T-helper 2 cell (primary cell): ENCODE measurements at places on chromosomes 4 and X.

GRCh38 chrX:105876658-105877057 is 54.3 kb downstream of the NRK start:
- DNase-seq, result no peak

DNA sequence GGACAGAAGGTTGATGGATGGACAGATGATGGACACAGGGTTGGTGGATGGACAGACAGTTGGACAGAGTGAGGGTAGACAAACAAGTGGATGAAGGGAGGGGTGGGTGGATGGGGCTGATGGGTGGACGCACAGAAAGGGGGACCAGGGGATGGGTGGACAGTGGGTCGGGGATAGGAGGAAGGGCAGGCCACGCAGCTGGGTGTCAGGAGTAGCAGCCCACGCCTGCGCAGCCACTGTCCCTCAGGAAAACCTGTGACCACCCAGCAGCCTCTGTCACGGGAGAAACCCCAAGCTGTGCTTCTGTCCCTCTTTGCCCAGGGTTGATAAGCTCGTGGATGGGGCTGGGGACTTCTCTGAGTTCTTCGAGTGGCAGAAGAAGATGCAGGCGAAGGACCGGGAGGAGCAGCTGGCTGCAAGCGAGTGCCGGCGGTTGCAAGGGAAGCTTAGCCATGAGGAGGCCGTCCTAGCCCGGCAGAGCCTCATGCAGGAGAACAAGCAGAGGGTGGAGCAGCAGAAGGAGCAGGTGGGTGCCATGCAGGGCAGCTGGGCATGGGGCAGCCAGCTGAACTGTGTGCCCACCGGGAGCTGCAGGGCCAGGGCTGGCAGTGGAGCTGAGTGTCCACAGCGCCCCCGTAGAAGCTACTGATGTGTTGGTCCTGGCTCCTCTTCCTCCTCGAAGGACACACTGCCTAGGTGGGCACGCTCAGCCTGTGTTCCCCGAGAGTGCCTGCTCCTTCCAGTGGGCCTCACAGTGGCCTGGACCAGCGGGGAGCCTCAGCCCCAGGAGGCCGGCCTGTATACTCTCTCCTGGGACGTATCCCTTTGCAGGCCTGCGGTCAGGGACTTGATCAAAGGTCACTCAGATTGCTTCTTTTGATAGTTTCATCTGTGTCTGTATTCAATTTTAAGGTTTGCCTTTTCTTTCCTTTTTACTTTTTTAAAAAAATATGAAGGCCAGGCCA is 16.8 kb upstream of the RNF4 start:
- DNase-seq, result no peak

GRCh38 chrX:99073551-99073950 is 1336.5 kb downstream of the PCDH19 start:
- DNase-seq, result no peak

DNA sequence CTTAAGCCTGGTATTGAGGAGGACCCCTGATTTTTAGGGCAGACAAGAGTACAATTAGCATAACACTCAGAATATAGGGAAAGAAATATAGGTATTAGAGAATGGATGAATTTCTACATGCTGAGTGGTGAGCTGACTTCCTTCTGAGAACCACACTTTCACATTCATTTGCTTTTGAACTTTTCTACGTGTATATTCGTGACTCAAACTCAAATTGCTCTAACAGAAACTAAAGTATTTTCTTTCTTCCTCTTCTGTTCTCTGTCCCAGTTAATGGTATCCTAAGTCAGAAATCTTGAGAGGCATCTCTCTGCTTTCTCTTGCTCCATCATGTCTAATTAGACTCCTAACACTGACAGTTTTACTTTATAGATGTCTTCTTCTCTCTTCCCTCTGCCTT is 103.2 kb upstream of the CITED1 start:
- no peak for DNase-seq

DNA sequence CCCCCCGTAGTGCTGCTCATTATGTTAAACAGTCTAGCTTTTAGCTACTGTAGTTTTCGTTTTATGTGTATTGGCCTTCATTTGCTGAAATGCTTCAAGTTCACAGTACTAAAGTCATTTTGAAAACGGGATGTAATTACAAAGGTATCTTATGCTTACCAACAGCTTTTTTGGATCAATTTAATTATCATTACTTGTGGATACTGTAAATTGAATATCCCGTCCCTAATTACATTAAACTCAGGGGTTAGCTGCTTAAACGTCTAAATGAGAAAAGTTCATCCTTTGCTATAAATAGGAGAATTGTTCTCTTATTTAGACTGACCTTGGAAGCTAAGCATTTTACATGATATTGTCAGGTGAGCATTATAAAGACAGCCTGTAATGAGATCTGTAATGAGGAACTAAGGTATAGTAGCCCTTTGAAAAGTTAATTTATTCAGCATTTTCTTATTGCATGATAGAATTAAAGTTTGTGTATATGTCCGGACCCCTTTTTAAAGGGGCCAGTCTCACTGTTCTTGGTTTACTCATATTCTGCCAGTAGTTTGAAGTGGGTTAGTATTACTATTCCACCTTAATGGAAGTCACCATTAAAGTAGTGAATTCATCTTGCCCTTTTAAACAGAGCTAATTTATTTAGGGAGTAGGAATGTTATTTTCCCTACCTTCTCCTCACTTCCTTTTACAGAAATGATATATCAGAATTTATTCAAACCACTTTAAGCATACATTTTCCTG is 252.6 kb downstream of the TENM3 start:
- no peak for DNase-seq

GRCh38 chr4:173334891-173335752 is 964 bp upstream of the HMGB2 start:
- peak; percentile 79 for DNase-seq

GRCh38 chrX:2841537-2841936 is 12.8 kb downstream of the GYG2 start:
- DNase-seq, result no peak

GRCh38 chr4:121098266-121098665 is 25.9 kb upstream of the NDNF start:
- DNase-seq, result no peak

DNA sequence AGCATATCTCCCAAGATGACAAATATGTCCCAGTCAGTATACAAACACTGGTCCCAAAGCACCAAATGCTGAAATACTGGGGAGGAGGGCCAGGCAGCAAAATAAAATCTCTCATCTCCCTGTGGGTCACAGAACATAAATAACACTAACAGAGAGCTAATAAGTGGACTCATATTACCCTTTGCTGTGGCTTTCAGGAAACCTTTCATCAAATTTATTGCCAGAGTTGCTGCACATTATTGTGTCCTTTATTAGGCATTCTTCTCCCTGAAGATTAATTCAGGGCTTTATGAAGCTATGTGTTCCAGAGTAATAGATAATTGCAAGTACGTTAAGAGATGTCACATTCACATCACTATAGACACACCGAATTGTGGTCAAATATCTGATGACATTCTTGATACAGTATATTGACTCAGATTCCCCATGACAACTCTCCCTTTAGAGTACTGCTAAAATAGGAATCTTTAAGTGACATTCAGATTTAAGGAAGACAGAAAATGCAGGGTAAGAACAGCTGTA is 124.1 kb upstream of the PRR32 start:
- DNase-seq, result no peak

- no peak for DNase-seq
Measured at GRCh38 chr4:27703771-27704170, 843.1 kb downstream of the STIM2 start.

DNA sequence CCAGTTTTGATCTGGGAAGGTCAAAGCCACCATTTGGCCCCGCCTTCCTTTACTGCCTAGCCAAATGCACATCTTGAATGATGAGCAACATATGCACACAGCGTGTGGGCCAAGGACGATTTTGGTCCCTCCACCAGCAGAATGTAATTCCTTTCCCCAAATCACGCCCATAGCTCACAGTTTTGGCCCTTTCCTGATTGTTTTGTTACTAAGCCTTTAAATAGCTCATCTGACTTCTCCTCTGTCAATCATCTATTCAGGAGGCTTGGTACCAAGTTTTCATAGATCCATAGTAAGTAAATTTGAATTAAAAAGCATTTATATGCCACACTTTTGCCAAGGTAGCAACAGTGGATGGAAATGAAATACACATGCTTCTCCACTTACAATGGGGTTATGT is 123.3 kb downstream of the NFKB1 start:
- no peak for DNase-seq

GRCh38 chrX:63765712-63766111 is 19.3 kb downstream of the ARHGEF9 start:
- DNase-seq, result no peak

- DNase-seq, result no peak
Measured at GRCh38 chr4:120864969-120865368, 57.6 kb downstream of the PRDM5 start.

DNA sequence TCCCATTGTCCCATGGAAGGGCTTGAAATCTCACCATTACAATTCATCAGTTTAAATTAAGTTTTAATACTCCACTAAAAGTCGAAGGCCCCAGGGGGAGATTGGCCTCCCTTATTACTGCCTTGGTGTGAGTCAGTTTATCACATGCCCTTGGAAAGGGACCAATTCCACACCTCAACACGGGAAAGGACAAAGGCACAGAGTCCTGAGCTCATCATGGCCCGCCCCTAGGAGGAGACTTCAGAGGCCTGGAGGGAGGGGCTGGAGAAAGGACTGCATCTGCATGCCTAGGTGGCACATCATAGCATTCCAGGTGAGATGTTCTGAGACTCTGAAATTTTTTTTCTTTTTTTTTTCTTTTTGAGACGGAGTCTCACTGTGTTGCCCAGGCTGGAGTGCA is 2.8 kb upstream of the SEL1L3 start:
- DNase-seq, result no peak

DNA sequence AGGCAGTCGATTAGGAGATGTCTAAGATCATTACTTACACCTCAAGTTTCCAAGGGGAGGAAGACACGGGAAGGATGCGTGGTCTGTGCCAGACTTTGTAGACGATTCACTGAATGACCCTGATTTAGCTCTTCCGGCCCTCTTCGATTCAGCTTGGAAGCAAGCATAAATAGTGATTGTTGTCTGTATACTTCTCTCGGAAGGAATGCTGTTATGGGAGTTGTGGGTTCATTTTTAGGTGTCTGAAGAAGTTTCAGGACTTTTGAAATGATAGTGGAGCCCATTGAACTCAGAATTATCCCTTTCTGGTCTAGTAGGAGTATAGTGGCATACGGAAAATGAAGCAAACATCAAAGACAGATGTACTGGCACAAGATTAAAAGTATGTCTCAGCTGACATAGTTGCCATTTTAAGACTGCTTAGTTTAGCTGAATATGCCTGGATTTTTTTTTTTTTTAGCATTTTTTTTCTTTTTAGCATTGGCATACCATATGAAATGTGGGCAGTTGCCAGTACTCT is 1.0 kb upstream of the ANKRD17 start:
- no peak for DNase-seq

DNA sequence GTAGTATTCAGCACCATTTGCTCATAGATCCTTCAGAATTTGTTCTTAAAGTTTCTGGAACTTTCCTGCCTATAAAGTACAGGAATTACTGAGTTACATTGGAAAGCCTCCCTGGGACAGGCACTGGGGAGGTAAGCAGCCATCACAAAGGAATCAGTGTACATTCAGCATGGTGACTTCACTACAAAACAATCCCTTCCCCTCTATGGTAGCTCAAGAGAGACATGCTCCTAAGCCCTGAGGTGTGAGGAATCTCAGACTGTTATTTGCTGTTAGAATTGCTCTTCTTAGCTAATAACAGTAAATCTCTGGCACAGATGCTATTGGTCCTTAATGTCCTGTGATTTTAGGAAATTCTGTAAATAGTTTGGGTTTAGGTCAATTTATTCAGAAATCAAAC is 1898.0 kb upstream of the PCDH7 start:
- DNase-seq, result no peak

- no peak for DNase-seq
Measured at GRCh38 chrX:38166478-38167083, 54.1 kb downstream of the SRPX start.
